ENCODE measurements at places on chromosomes 13 and 19. TPM values are rescaled to one million over a fixed set of nuclear protein-coding genes. Genes with fewer than 3 reads are reported as not detected.

The GNG8 gene
- not detected for total RNA-seq

The MBD3L2 gene
- total RNA-seq, result not detected

The CEACAM19 gene
- 0.26 TPM for total RNA-seq

The OR7C1 gene
- total RNA-seq, result not detected

The LRRC25 gene
- 0.34 TPM for total RNA-seq

The C1QTNF9 gene
- 0.09 TPM for total RNA-seq

The PSG2 gene
- not detected for total RNA-seq

The ZNF416 gene
- 5.5 TPM for total RNA-seq

The IZUMO2 gene
- not detected for total RNA-seq

The ELF1 gene
- 28.2 TPM for total RNA-seq

The RASIP1 gene
- total RNA-seq, result 1.4 TPM

The FGF22 gene
- total RNA-seq, result 0.16 TPM

The ZNF829 gene
- total RNA-seq, result 2.1 TPM

The COL5A3 gene
- total RNA-seq, result 1.7 TPM

The IZUMO4 gene
- total RNA-seq, result 1.9 TPM

The PDE4C gene
- 2.9 TPM for total RNA-seq

The GJA3 gene
- 21.3 TPM for total RNA-seq

The TFDP1 gene
- 26.8 TPM for total RNA-seq

The WDR87 gene
- total RNA-seq, result not detected

The ZNF878 gene
- 0.16 TPM for total RNA-seq

The CERS4 gene
- total RNA-seq, result 1.4 TPM

The FLT3LG gene
- 4.9 TPM for total RNA-seq

The ZNF850 gene
- 1.3 TPM for total RNA-seq

The CEACAM4 gene
- not detected for total RNA-seq

The ZNF586 gene
- total RNA-seq, result 17.8 TPM

The GSX1 gene
- not detected for total RNA-seq

The LIN37 gene
- total RNA-seq, result 11.8 TPM

The KLK3 gene
- 0.09 TPM for total RNA-seq

The BCL3 gene
- 5.0 TPM for total RNA-seq

The CCDC70 gene
- total RNA-seq, result not detected

The CLIP3 gene
- 25.6 TPM for total RNA-seq

The ABCA7 gene
- total RNA-seq, result 6.6 TPM

The NUP62 gene
- total RNA-seq, result 13.7 TPM

The PLK5 gene
- not detected for total RNA-seq

The POU2F2 gene
- not detected for total RNA-seq

The PALM3 gene
- 0.17 TPM for total RNA-seq

The PIH1D1 gene
- total RNA-seq, result 120 TPM

The PRR36 gene
- total RNA-seq, result not detected

The CACNG8 gene
- total RNA-seq, result 0.47 TPM

The GAPDHS gene
- total RNA-seq, result not detected

The ZNF813 gene
- total RNA-seq, result 5.3 TPM

The F2RL3 gene
- 0.09 TPM for total RNA-seq

The FAM124A gene
- total RNA-seq, result under 0.01 TPM

The IGSF23 gene
- not detected for total RNA-seq

The TRPM4 gene
- 17.5 TPM for total RNA-seq

The CABP5 gene
- total RNA-seq, result not detected

The PTPRS gene
- total RNA-seq, result 125 TPM

Data from bronchial smooth muscle cell (primary cell).